ENCODE measurements at places on chromosomes 7 and 10.

GRCh38 chr7:141511676-141512396, 39.4 kb upstream of the AGK start:
- DNase-seq: no peak

GRCh38 chr7:17716816-17717215, 223.5 kb downstream of the SNX13 start:
- no peak for DNase-seq

- no peak for DNase-seq
Observed at GRCh38 chr7:156942708-156943090, 6.8 kb upstream of the NOM1 start.

DNA sequence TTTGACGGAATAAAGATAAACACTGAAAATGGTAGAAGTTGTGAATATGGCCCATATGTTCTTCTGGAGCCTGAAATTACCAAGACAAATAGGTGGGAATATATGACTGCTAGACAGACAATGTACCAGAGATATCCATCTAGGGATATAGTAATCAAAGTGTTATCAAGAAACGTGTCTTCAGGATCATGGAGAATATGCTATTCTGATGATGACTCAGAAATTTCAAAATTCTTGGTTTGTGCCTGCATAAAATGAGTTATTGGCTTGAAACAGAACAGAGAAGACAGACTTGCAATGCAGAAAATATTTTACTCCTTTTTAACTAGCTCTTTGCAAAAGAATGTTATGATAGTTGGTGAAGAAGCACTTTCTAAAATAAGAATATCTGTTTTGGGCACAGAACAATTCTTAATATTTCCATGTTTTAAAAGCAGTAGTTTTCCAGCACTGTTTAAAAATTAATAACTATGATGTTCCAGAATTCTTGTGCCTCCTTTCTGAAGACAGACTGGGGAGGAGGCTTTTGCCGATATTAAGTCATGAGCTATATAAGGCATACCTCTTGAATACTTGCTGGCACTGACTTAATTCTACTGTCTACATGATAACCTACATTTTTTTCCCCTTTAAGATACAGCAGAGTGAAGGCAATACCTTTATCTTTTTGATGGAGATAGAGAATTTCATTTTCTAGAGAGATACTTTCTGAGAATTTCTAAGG, 34.4 kb upstream of the CABCOCO1 start:
- no peak for DNase-seq

GRCh38 chr7:46133072-46133471, 212.0 kb upstream of the IGFBP3 start:
- DNase-seq: no peak

DNA sequence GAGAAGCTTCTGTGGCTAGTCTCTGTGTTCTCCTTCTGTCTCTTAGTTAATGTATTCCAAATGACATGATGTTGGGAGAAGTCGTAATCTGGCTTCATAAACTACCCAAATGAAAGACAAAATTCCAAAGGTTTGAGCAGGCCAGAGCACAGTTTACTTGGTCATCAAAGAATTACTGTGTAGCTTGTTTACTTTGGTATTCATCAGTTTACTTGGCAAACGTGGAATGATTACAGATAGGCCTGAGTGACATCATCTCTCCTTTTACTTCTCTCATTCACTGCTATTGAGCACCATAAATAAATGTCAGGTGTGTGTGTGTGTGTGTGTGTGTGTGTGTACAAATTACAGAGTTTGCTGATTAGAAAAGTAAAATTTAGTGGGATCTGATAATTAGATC, 327.3 kb downstream of the PHTF2 start:
- no peak for DNase-seq

DNA sequence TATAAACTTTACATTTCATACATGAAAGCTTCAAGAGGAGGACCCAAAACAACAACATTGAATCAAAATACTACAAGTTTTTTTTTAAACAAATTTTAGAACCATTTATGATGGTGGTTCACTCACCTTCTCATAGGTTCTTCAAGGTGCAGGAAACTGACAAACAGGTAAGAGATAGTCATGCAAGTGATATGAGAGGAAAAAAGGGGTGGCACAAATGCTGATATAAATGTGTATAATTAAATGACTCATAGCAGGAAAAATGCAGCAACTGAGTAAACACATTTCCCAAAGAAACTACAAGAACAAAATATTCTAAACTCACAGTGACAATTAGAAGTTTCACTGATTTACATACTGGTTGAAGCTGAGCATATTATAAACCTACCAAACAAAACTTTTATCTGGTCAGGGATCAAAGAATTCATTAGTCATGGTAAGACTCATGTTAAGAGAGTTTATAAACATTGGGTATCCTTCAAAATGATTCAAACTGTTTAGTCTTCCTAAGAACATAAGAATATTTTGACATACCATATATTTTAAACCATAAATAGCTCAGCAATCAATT, 14.1 kb downstream of the ZWINT start:
- no peak for DNase-seq

DNA sequence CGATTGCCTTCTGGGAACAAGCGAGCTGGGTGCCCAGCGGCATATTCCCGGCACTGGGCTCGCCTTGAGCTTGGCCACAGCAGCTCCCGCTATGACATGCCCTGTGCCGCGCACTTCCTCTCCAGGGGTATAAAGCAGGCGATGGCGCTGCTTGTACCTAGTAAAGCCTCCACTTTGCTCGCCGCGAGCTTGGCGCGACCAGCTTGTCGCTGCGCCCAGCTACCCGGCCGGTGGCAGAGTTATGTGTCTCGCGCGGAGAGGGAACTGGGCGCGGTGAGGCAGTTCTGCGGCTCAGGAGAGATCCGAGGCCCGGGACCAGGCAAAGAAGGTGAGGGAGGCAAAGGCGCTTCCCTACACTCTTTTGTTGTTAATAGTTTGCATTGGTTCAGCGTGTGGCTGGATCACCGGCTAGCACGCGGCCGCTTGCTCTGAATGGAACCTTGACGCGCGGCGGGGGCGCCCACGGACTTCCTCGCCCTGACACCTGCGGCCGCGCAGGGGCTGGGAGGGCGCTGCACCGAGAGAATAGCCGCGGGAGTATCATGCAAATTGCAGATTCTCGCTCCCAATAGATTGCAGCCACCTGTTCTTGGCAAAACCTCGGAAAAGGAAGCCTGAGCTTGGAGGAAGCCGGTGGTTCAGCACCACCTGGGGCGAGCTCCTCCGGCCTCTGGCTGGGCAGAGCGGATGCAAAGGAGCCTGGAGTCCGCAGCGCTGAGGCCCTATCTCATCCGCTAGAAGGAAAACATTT, 3.0 kb upstream of the BUB3 start:
- no peak for DNase-seq

GRCh38 chr7:2474813-2475677, 1.2 kb downstream of the GRIFIN start:
- DNase-seq: no peak

DNA sequence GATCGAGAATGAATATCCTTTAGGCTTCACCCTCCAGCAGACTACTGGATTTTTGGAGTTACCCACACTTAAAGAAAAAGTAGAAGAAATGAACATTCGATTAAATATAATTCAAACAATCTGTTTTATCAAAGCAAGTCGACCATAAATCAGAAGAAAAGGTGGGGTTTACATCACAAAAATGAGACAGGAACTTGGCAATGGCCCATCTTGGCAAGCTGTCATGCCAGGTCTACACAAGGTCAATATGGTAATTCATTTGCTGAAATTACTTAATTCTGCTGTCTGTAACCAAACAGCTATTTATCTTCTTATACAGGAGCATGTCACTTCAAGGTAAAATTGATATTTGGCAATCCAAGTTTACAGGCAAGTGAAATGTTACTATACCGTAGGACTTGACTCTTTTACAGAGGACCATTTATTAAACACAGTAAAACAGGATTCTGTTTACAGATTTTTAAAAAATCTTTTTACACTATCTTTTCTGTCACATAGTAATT, 640.6 kb upstream of the NRP1 start:
- no peak for DNase-seq

DNA sequence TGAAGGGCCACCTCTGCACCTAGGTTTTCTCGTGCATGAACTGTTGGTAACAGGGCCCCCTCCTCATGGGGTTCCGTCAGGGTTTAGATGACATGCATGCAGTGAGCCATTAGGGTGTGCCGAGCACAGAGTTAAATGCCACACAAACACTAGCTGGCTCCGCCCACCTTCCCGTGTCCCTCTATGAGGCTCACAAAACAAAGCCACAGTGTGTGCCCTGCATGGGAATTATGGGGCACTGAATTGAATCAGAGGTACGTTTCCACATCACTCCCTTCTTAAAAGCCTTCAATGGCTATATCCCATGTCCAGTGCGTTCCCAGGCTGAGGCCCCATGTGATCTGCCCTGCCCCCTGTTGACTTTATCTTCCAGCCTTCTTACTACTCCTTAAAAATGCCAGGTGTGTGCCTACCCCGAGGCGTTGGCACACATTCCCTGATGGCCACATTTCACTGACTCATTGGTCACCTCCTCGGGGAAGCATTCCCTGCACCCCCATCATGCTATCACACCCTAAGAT, 35.7 kb downstream of the GSDME start:
- DNase-seq: no peak

GRCh38 chr10:51124852-51125251, 50.6 kb downstream of the PRKG1 start:
- DNase-seq: no peak

DNA sequence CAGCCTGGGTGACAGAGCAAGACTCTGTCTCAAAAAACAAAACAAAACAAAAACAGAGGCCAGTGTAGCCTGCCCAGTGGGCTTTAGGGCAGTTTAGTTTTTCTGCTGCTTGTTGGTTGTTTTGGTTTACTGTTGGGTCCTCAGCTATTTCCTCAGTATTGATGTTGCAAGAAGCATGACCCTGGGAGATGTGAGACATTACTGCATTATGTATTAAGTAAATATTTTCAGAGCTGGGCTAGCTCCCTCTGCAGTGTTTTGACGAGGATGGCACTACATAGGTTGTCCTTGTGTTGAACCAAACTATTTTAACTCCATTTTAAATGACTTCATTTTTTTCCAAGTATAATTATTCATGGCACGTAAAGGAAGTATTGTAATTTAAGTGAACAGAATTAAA, 4.8 kb downstream of the AKAP9 start:
- DNase-seq: no peak

- no peak for DNase-seq
Observed at GRCh38 chr10:31590023-31590800, 271.2 kb downstream of the ZEB1 start.

- DNase-seq: no peak
Observed at GRCh38 chr7:51111241-51111940, 205.2 kb downstream of the COBL start.

DNA sequence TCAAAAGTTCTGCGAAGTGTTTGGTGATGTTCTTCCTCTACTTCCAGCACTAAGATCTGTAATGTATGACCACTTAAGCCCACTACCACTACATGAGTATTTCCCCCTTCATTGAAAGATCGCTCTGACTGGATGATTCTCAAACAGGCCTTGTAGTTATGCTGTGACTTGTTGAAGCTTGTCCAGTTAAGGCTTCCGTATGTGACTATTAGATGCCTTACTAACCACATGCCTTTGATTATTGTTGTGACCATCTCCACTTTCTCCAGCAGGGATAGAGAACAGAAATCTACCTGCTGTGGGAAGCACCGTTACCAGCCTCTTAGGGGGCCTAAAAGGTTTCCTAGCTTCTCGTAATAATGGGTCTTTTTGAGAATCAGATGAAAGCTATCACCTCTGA, 81.1 kb downstream of the NOC3L start:
- DNase-seq: no peak

DNA sequence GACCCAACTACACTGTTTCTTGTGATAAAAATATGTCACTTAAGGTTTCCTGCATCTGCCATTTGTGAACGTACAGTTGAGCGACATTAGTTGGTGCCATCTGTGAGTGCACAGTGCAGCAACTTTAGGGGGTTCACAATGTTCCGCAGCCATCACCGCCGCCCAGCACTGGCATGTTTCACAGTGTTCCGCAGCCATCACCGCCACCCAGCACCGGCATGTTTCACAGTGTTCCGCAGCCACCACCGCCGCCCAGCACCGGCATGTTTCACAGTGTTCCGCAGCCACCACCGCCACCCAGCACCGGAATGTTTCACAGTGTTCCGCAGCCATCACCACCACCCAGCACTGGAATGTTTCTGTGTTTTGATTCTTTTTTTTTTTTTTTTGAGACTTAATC, 83.0 kb downstream of the MGMT start:
- DNase-seq: no peak

DNA sequence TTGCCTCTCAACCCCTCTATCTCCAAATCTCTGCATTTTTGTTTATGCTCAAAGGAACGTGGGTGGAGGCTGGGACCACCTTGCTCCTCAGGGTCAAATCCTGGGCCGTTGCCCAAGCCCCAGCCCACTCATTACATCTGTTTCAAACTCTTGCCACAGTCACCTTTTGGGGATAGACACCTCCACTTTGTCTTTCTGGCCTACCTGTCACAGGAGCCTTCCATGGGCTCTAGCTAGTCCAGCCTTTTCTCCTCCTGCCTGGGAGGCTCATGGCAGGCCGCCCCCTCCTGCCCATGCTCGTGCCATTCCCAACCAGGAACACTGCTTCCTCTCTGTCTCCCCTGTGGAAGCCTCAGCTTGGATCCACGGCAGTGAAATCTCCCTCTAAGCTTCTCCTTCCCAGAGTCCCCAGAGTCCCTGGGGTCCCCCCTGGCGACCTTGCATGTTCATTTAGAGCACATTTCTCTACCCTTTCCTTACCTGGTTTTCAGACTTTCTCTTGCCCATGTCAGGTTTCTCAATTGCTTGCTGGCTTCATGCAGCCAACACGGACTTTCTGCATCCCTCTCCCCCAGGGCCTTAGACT, 2.5 kb upstream of the ADAMTS14 start:
- no peak for DNase-seq

- no peak for DNase-seq
Observed at GRCh38 chr7:117750612-117751563, 122.4 kb downstream of the CTTNBP2 start.

GRCh38 chr7:142385491-142386340, 127.9 kb upstream of the PRSS58 start:
- no peak for DNase-seq

- no peak for DNase-seq
Observed at GRCh38 chr7:137080516-137081203, 212.2 kb downstream of the CHRM2 start.

GRCh38 chr7:55254242-55254595, 110.9 kb upstream of the LANCL2 start:
- no peak for DNase-seq

DNA sequence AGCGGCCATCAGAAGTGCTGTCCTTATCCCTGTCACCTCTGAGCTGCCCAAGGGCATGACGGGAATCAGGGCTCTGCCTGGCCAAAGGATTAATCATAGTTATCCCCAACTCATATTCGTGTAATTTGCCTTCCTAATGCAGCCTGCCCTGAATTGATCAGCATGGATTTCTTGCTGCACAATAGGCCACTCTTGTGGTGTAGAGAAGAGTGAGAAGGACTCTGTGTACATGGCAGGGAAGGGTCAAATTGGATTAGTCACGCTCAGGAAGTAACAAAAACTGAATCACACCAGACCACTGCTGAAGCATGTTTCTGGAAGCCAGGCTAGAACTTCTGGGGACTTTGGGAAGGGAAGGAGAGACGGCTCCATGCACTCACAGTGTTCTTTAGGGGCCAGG, 227.0 kb downstream of the BUB3 start:
- no peak for DNase-seq

Measured in stimulated activated CD4-positive, alpha-beta T cell treated with anti-CD3 and anti-CD28 coated beads, Interleukin-15, amount 100 ng/mL, for 1 hour (primary cell).